ENCODE measurements at places on chromosomes 16 and 17. TPM values are rescaled to one million over a fixed set of nuclear protein-coding genes. Genes with fewer than 3 reads are reported as not detected.

DNA sequence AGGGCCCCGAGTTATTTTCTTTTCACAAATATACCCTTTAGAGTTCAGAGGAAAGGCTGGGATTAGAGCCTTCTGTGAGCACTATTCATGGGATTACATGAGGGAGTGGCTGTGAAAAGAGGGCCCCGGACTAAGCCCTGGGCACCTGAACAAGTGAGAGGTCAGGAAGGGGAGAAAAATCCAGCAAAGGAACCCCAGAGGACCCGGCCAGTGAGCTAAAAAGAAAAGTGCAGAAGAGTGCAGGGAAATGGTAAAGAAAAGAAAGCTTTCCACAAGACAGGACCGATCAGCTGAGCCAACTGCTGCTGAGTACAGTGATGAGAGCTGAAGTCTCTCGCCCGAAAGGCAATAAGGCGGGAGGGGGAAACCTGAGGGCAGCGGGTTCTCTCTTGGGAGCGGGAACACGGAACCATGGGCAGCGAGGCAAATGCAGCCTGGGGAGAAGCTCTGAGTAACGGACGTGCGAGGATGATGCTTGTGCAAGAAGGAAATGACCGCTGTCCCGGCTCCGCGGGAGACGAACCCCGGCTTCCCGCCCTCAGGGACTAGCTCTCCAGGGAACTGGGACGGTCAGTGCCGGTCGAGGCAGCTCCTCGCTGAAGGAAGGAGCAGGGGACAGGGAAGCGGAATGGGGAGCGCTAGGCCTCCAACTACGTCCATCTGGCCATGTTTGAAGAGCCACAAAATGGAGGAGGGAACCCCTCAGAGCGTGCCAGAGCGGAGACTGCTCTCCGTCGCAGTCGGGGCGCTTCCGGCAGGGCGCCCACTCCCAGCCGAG lies 665 bp upstream of the ALDH3A2 start:
- DNase-seq = peak; percentile 78

The CACNG3 gene
- total RNA-seq = not detected

DNA sequence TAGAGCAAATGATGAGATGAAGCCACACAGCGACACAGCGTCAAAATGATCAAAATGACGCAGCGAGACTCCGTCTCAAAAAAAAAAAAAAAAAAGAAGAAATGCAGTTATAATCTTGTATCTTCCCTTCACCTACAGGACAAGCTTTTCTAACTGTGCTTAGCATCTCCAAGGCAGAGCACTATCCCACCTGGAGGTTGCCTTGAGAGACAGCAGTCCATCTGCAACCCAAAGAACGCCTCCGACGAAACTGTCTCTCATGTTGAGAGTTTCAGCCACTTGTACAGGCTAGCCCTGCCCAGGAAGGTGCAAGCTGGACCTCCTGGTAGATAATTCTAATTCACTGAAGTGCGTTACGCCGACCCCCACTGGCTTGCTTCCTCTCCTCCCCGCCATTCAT lies 46.7 kb upstream of the GCSH start:
- no peak for DNase-seq

GRCh38 chr17:6021011-6021400 lies 49.2 kb upstream of the WSCD1 start:
- peak; percentile 61 for DNase-seq

The AGRP gene
- total RNA-seq = not detected

The CES1 gene
- not detected for total RNA-seq

The ITGB3 gene
- 4.5 TPM for total RNA-seq

DNA sequence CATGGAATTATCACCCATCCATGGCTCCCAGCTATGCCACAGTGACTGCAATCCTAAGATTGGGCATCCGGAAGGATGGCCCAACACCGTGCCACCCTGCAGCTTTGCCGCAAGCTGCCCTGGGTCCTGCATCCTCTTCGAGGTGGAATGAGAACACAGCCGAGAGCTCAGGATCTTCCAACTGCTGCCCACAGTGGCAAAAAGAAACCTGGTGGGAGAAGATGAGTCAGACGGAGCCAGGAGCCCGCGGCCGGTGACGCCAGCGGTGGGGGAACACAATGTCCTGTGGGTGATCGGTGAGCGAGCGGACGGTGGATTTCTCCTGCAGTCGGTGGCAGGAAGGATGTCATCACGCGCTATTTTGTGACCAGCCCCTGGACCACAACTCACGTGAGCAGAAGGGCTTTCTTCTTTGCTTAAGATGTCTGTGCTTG lies 20.1 kb downstream of the CD7 start:
- DNase-seq = peak; percentile 97

The STAT3 gene
- 60.3 TPM for total RNA-seq

The SEPHS2 gene
- total RNA-seq = 5.1 TPM

The ZNF830 gene
- total RNA-seq = 13.4 TPM

The CDH13 gene
- total RNA-seq = 162 TPM

DNA sequence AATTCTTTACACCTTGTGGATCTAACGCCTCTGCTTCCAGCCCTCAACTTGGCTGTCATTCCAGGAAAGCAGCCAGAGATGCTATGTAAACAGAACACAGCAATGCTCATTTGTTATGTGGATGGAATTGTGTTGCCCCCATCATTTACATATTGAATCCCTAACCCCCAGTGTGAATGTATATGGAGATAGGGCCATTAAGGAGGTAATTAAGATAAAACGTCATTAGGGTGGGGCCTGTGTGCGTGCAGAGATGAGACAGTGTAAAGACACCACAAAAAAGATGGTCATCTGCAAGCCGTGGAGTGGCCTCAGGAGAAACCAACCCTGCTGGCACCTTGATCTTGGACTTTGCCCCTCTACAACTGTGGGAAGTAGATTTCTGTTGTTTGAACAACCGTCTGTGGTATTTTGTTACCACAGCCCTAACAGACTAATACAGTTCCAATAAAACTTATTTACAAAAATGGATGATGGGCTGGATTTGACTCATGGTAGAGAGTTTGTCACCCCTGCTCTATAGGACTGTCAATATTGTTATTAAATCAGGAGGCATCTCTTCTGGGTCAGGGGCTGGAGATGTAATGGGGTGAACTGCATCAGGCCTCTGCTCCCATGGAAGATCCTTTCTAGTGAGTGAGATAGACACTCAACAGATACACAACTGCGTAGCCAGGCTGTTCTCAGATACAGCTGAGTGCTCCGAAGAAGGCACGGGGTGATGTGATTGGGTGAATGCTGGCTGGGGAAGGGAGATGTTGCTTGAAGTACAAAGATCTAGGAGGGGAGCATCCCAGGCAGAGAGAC lies 339.0 kb downstream of the SNX29 start:
- no peak for DNase-seq

The DCXR gene
- 88.0 TPM for total RNA-seq

DNA sequence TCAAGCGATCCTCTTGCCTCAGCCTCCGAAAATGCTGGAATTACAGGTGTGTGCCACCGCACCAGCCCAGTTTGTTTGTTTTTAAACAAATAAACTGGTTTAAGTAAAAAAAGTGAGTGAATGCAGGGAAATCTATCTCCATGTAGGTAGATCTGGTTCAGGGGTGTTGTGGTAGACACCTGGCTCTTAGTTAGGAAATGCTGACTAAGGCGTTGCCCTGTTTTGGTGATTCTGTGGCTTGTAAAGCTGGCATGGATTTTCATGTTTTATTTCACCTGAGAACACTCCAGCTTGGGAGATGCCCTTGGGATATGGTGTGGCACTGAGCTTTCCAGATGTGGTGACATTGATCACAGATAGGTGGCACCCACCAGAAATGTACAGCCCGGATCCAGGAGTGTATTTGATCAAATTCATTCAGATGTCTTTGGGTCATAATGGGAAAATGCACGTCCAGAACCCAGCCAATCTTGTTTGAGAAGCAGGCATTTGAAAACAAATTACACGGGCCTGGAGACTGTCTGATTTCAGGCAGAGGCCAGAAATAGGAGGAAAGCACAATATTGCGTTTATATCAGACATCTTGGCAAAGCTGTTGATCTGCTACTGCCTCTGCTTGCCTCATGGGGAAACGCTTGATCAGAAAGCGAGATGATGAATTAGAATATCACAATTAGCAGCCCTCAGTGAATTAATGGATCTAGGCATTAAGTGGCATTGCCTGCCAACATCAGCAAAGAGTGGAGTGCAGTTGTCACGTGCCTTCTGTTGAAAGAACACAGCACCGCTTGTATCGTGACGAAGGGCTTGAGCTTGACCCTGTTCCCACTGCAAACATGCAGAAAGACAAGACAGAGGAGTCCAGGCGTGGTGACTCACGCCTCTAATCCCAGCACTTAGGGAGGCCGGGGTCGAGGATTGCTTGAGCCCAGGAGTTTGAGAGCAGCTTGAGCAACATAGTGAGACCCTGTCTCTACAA lies 7.3 kb upstream of the IL34 start:
- peak; percentile 85 for DNase-seq

The SPDYE4 gene
- not detected for total RNA-seq

The MRPS7 gene
- 52.4 TPM for total RNA-seq

GRCh38 chr17:27407916-27408864 lies 48.1 kb upstream of the KSR1 start:
- peak; percentile 90 for DNase-seq

The RND2 gene
- total RNA-seq = 0.06 TPM
